ENCODE measurements at places on chromosomes 3 and 15.

- no peak for DNase-seq
Observed at GRCh38 chr3:181969925-181970324, 258.2 kb downstream of the SOX2 start.

GRCh38 chr15:101001796-101002195, 82.6 kb downstream of the LRRK1 start:
- DNase-seq = no peak

- DNase-seq = peak; percentile 64
Observed at GRCh38 chr3:98343647-98344507, 9.8 kb upstream of the OR5K4 start.

GRCh38 chr3:71456156-71456555, 127.4 kb downstream of the FOXP1 start:
- DNase-seq = no peak

DNA sequence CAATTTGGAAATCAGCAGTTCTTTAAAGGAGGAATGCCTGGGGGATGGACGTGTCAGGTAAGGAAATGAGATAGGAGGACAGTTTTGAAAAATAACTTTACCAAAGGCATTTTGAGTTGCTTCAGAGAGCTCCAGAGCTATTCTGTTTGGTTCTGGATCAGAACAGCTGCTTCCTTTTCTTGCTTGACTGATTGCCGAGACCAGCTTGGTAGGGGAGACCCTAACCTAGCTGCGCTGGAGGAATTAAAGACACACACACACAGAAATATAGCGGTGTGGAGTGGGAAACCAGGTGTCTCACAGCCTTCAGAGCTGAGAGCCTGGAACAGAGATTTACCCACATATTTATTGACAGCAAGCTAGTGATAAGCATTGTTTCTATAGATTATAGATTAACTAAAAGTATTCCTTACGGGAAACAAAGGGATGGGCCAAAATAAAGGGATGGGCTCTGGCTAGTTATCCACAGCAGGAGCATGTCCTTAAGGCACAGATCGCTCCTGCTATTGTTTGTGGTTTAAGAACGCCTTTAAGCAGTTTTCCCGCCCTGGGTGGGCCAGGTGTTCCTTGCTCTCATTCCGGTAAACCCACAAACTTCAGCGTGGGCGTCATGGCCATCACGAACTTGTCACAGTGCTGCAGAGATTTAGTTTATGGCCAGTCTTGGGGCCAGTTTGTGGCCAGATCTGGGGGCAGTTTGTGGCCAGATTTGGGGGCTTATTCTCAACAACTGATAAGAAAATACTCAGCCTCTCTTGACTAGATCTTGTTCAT, 556.0 kb downstream of the ROBO1 start:
- DNase-seq = no peak

DNA sequence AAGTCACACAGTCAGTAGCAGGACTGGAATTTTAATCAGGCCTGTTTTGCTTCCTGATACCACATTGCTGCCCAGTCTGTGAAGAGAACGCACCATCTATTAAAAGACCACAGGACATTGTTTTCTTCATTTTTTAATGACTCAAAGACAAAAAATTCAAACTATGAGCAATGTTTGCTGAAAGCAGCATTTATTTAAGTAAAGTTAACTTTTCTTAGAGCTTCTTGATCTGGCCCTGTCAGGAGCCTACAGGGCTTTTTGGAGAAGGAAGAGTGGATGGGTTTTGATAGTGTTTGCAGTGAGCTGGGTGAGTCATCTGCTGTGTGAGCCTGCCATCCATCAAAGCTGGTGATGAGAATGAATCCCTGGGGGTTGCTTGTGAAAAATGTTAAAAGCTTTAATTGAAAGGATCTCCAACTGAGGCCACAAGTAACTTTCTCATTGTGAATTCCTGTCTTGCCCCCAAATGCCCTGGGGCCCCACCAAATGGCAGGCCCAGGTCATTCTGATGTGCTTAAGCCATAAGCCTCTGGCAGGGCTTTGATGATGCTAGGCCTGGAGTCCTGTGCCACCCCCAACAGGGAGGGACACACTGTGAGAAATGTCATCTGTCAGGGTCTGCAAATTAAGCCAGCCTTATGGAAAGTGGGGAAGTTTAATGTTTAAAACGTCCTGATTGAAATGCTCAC, 136.2 kb upstream of the PFN2 start:
- peak; percentile 84 for DNase-seq

DNA sequence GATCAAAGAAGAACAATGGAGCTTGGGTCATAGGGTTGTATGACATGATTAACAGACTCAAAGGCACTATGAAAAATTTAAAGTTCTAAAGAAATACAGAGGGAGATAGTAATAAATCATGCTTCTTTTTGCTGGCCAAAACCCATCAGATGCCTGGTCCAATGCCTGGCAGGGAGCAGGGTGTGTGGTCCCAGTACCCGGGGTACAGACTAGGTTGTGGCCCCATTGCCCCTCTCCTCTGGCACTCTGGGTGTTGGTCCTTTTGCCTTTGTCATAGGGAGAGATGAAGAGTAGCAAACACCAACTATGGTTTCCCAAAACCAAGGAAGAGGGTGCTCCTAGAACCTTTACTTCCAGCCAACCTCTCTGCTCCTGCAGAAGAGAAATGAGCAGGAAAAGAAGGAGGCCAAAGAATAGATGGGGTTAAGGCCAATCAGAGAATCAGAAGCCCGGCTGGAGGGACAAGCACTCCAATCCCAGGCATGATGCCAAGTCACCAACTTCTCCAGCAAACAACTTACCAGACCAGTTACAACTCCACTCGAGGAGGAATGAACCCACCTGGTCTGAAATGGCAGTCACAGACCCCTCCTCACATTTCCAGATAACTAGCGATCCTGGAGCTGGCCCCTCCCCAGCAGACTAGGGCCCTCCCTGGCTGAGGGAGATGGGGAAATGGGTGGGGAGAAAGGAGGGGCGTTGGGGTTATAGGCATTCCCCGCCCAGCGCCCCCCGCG, 1.8 kb downstream of the IGDCC3 start:
- no peak for DNase-seq

- no peak for DNase-seq
Observed at GRCh38 chr3:159513444-159513843, 475.2 kb upstream of the IL12A start.

DNA sequence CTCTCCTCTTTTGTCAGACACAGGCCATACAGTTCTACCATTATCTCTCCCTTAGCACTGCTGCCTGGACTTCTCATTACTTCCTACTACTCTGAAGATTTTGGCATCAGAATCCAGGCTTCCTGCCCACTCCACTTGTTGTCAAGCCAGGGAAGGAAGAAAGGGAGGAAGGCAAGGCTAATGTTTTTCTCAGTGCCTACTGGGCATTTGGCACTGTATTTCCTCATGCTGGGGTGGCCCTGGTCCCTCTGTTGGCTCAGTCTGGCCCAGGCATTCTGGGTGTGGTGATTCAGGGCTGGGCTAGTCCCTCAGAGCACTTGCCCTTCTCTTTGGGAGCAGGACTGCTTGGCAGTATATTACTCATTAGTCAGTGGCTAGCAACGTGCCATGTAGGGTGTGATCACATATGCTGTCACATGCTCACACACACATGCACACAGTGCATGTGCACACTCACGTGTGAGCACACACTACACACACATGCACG, 52.9 kb downstream of the BSN start:
- peak; percentile 81 for DNase-seq

GRCh38 chr3:151687076-151687475, 46.7 kb upstream of the AADACL2 start:
- no peak for DNase-seq

Measured in NCI-H446 (cell line).